ENCODE measurements at places on chromosomes 7 and 10. TPM values are rescaled to one million over a fixed set of nuclear protein-coding genes. Genes with fewer than 3 reads are reported as not detected.
A peak's percentile ranks its signal among the peaks of the same experiment; 100 is the strongest.

Gene DNA2
- 5.9 TPM for total RNA-seq

DNA sequence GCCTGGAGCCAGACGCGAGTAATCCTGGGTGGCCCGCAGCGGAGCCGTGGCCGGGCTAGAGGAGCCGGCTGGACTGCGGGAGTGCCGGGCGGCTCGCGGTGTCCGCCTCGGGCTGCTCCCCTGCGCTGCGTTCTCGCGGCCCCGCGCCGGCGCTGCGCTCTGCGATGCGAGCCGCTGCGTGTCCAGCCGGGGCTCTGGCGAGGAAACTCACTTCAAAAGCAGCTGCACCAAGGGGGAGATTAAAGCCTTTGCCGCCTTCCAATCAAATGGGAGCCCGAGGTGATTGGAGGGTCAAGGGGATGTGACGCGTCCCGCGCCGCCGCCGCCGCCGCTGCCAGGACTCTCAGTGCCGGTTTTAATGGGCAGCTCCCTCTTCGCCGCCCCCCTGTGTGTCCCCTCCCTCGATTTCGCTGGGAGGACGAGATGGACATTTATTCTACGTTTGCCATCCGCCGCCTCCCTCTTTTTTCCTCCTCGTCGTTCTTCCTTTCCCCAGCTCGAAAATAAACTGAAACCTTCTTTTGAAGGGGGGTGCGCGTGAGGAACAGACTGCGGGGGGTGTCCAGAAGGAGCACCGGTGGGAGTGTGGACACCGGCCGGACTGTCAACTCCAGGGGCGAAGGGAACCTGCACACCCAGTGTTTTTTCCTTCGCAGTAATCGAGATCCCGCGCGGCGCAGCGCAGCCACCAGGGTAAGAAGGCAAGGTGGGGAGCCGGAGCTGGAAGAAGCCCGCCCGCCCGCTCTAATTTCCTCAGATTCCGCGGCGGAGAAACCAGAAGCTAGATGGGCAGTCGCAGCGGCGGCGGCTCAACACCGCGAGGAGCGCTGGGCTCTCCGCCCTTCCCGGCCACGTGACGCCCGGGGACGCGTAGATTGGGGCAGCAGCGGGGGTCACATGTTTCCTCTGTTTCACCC lies at the start of gene ZNF503:
Gene ZNF503 (minus strand): TSS at position 196 of the 917 bp plus-strand sequence. CDS start 345 bp downstream, outside the sequence.
- peak within 1 kb of the TSS; percentile 81 for H3K4me3 ChIP-seq
- H3K27ac ChIP-seq: peak within 1 kb of the TSS; percentile 70
- H3K4me1 ChIP-seq: no peaks in the 10 kb centered on the region
- H3K36me3 ChIP-seq: no peaks in the 10 kb centered on the region
- peak; percentile 98 for DNase-seq

DNA sequence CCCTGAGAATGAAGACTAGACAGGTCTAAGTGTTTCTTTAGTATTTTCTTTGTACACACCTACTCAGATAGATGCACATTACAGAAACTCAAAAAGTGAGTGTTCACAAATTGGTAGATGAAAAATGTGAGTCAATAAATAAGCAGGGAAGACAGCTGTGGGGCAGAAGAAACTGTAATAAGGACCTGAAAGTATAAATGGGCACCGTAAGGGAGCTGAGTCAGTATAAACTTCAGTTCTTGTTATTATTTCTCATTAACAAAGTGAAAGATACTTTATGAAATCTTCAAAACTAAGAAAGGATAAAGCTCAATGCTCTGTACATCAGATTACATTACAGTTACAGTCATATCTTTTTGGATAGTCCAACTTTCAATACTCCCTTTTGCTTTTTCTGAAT lies 2.5 kb downstream of the MTPN start:
- H3K27me3 ChIP-seq: no peaks in the 10 kb centered on the region
- no peak overlapping the region for H3K27ac ChIP-seq
- no peaks in the 10 kb centered on the region for H3K36me3 ChIP-seq
- no peak overlapping the region for H3K4me3 ChIP-seq

DNA sequence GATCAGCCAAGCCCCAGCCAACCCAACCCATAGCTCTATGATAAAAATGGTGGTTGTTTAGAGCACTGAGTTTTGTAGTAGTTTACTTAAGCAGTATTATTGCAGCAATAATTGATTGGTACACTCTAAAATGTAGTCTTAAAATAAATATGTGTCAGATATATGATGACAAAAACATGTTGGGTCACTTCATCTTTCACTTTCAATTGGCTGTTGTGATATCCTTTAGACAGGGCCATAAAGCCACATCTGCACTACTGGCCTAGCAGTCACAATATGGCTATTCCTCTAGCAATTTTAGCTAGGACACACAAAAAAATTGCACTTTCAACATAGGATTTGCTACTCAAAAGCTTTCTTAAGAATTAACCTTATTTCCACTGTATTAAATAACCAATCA lies 5.9 kb upstream of the CAV1 start:
- DNase-seq: no peak
- H3K27me3 ChIP-seq: no peaks in the 10 kb centered on the region
- H3K36me3 ChIP-seq: no peaks in the 10 kb centered on the region

GRCh38 chr10:14302035-14302434 lies 28.7 kb downstream of the FRMD4A start:
- no peaks in the 10 kb centered on the region for H3K36me3 ChIP-seq
- no peak overlapping the region for H3K27ac ChIP-seq
- H3K4me1 ChIP-seq: no peaks in the 10 kb centered on the region

- no peaks in the 10 kb centered on the region for H3K36me3 ChIP-seq
- H3K27me3 ChIP-seq: no peaks in the 10 kb centered on the region
These were observed 234.4 kb downstream of the ARHGAP12 start for GRCh38 chr10:31694126-31694685.

- no peaks in the 10 kb centered on the region for H3K36me3 ChIP-seq
- H3K27ac ChIP-seq: no peak overlapping the region
- no peaks in the 10 kb centered on the region for H3K27me3 ChIP-seq
- no peak overlapping the region for H3K4me3 ChIP-seq
- DNase-seq: no peak
These were observed 2.8 kb downstream of the CALHM3 start for GRCh38 chr10:103476046-103476768.

- H3K27me3 ChIP-seq: no peaks in the 10 kb centered on the region
- no peak overlapping the region for H3K27ac ChIP-seq
- no peaks in the 10 kb centered on the region for H3K36me3 ChIP-seq
These were observed 506.1 kb upstream of the FZD8 start for GRCh38 chr10:36148207-36148606.

Gene OPN1SW
- total RNA-seq: not detected

GRCh38 chr7:151689196-151689971 lies 169.7 kb upstream of the RHEB start:
- no peaks in the 10 kb centered on the region for H3K27me3 ChIP-seq
- no peaks in the 10 kb centered on the region for H3K4me1 ChIP-seq
- no peak overlapping the region for H3K27ac ChIP-seq
- peak; percentile 36 for DNase-seq
- no peaks in the 10 kb centered on the region for H3K36me3 ChIP-seq

DNA sequence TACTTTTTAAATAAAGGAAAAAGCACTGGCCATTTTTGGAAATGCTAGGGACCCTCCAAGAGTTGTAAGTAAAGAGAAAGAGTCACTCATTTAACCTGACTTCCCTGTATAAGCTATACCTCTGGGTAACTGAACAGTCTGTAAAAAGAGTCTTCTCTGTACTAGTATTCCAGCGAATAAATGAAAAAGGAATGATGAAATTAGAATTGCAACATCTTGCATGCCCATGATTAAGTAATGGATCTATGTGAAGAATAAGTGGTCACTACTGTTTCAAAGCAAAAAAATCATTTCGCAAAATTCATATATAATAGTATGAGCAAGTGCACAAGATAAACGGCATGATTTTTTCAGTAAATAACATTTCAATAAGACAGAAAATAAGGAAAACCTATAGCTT lies 116.8 kb downstream of the ZFAND4 start:
- no peaks in the 10 kb centered on the region for H3K27me3 ChIP-seq
- no peaks in the 10 kb centered on the region for H3K4me1 ChIP-seq
- no peak for DNase-seq

GRCh38 chr7:33339074-33339790 lies 209.9 kb downstream of the BBS9 start:
- no peaks in the 10 kb centered on the region for H3K4me1 ChIP-seq
- no peak overlapping the region for H3K27ac ChIP-seq
- H3K4me3 ChIP-seq: no peak overlapping the region
- DNase-seq: no peak
- no peaks in the 10 kb centered on the region for H3K36me3 ChIP-seq

- no peaks in the 10 kb centered on the region for H3K36me3 ChIP-seq
- DNase-seq: peak; percentile 92
- no peak overlapping the region for H3K27ac ChIP-seq
- H3K27me3 ChIP-seq: no peaks in the 10 kb centered on the region
- no peak overlapping the region for H3K4me3 ChIP-seq
These were observed 22.5 kb downstream of the GSTO2 start for GRCh38 chr10:104291439-104291951.

Gene RAPGEF5
- total RNA-seq: 77.1 TPM

- H3K4me1 ChIP-seq: no peaks in the 10 kb centered on the region
- no peaks in the 10 kb centered on the region for H3K36me3 ChIP-seq
- H3K27ac ChIP-seq: no peak overlapping the region
- no peak for DNase-seq
- no peak overlapping the region for H3K4me3 ChIP-seq
These were observed 59.3 kb downstream of the OAT start for GRCh38 chr10:124359336-124359832.

Gene NSUN5
- 11.8 TPM for total RNA-seq

Gene LEP
- total RNA-seq: 0.45 TPM

DNA sequence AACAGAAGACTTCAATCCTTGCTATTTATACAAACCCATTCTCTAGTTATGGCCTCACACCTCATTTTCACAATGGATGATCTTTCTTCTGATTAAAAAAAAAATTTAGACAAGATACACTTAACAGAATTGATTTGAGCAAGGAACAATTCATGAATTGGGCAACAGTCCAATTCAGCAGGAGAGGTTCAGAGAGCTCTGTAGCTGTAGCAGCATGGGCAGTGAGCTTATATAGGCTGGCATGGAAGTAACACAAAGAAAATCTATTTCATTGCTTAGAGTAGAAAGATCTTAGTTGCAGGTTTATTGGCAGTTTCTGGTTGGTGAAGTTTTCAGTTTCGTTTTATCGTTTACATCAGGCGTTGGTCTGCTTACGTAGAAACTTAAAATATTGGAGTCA lies 23.0 kb upstream of the LRGUK start:
- H3K4me1 ChIP-seq: no peaks in the 10 kb centered on the region
- no peak for DNase-seq
- no peaks in the 10 kb centered on the region for H3K36me3 ChIP-seq
- H3K27ac ChIP-seq: no peak overlapping the region
- no peaks in the 10 kb centered on the region for H3K27me3 ChIP-seq

Gene PEX1
- 18.5 TPM for total RNA-seq

Gene LGI1
- 1.8 TPM for total RNA-seq

DNA sequence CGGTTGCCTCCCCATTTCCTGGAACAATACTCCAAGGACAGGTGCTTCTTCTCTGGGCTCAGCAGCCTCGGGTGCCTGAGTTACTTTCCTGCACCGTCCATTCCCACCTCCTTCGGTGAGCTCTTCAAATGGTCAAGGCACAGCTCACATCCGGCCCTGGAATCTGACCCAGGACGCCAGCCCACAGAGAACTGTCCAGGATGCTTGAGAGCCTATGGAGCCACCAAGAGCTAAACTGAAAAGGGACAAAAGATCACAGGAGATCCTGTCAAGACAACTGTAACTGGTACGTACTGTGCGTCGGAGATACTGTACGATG lies 72.5 kb downstream of the CTBP2 start:
- no peaks in the 10 kb centered on the region for H3K36me3 ChIP-seq
- peaks cover 3% of the 10 kb centered on the region for H3K4me1 ChIP-seq
- H3K27me3 ChIP-seq: no peaks in the 10 kb centered on the region
- H3K4me3 ChIP-seq: no peak overlapping the region
- no peak overlapping the region for H3K27ac ChIP-seq

DNA sequence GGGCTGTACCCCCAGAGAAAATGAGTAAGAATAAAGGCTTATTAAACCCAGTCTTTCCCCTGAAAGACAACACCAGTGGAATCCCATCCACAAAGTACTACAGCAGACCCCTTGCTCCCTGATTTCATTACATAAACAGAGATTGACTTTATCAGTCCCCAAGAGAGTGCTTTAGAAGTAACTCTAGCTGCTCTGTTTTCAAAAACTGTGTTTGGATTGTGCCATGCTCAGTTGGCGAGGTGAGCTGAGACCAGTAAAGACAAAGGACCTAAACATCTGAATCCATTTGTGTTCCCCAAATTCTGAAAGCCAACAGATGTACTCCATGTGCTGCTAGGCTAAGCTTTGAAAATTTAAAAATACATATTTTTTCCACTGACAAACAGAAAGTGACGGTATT lies 127.0 kb downstream of the ATE1 start:
- no peaks in the 10 kb centered on the region for H3K36me3 ChIP-seq
- H3K4me3 ChIP-seq: no peak overlapping the region
- H3K27ac ChIP-seq: no peak overlapping the region
- no peaks in the 10 kb centered on the region for H3K27me3 ChIP-seq
- H3K4me1 ChIP-seq: no peaks in the 10 kb centered on the region

GRCh38 chr10:17024461-17024860 lies 105.2 kb downstream of the CUBN start:
- H3K36me3 ChIP-seq: no peaks in the 10 kb centered on the region
- H3K4me1 ChIP-seq: no peaks in the 10 kb centered on the region
- DNase-seq: no peak
- no peak overlapping the region for H3K27ac ChIP-seq
- no peaks in the 10 kb centered on the region for H3K27me3 ChIP-seq
- no peak overlapping the region for H3K4me3 ChIP-seq
